HFFc6 (cell line): ENCODE measurements at places on chromosomes 13 and 19. TPM values are rescaled to one million over a fixed set of nuclear protein-coding genes. Genes with fewer than 3 reads are reported as not detected.

DNA sequence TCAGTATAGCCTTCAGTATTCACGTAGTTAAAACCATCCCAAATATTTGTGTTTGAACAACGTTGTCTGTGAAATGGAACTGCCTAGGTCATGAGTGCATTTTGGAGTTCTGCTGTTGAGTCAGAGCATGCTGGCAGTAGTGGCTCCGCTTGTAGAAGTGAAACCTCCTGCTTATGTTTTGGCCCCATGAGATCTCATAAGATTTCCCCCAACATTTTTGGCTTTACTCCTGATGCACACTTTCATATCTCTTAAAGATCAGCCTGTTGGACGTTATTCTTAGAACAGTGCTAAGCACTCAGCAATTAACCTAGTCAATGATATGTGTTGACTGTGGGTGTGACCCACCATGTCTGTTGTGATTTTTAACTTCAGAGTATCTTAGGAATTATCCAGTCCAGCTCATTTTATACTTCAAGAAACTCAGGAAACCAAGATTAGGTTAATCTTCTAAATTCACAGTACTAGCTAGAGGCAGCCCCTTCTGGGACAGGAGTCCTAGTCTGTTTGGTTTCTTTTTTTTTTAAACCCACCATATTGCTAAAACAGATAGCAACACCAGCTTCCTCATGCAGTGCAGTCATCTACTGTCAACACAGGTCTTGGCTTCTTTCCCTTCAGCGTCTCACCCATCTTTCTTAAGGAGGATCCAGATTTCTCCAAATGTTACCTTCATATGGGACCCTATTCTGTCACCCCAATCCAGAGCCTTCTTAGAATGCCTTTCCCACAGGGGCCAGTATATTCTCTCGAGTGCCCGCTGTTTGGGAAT lies 26.2 kb downstream of the RAP2A start:
- no peak for DNase-seq

- no peak for DNase-seq
Measured at GRCh38 chr13:79937771-79938216, 403.1 kb downstream of the SPRY2 start.

- DNase-seq = no peak
Measured at GRCh38 chr13:104641309-104641708, 1575.1 kb upstream of the SLC10A2 start.

Gene ZFP28
- total RNA-seq = 3.7 to 5.8 TPM (median 3.9 TPM) in 3 replicates

Gene FAM124A
- not detected in 3 replicates for total RNA-seq

Gene FLT1
- total RNA-seq = 91.0 to 125 TPM (median 113 TPM) in 3 replicates

Gene FAM174C
- total RNA-seq = 60.6 and 75.3 TPM in 2 replicates

DNA sequence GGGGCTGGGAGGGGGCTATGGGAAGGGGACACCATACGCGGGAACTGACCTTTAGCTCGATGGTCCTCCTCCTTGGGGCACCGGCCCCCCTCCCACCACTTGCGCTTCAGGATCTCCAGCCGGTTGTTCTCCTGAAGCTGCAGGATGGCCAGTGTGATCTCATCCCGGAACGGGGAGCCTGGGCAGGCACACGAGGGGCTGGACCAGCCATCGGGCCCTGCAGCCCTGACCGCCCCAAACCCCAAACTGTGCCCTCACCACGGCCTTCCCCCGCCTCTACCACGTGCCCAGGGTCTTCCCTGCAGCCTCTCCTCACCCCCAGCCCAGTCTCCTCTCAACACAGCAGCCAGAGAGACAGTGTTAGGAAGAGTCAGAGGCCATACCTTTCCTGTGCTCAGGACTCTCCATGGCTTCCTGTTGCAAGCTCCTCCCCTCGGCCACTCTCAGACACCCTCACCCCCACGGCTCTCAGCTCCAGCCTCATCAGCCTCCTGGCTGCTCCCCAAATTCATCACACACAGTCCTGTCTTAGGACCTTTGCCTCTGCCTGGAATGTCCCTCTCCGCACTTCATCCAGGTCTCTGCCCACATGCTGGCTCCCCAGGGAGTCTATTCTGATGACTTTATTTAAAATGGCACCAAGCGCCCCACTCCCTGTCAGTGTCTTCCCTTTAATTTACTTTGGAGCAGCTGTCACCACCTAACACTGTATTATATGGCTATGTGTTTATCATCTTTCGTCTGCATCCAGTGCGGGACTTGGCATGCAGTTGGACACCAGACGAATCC lies 9.7 kb upstream of the ATP1A3 start:
- DNase-seq = no peak

GRCh38 chr19:6518145-6518911 lies 12.5 kb upstream of the TNFSF9 start:
- DNase-seq = no peak

- no peak for DNase-seq
Measured at GRCh38 chr19:14472202-14472938, 2.8 kb downstream of the PTGER1 start.

DNA sequence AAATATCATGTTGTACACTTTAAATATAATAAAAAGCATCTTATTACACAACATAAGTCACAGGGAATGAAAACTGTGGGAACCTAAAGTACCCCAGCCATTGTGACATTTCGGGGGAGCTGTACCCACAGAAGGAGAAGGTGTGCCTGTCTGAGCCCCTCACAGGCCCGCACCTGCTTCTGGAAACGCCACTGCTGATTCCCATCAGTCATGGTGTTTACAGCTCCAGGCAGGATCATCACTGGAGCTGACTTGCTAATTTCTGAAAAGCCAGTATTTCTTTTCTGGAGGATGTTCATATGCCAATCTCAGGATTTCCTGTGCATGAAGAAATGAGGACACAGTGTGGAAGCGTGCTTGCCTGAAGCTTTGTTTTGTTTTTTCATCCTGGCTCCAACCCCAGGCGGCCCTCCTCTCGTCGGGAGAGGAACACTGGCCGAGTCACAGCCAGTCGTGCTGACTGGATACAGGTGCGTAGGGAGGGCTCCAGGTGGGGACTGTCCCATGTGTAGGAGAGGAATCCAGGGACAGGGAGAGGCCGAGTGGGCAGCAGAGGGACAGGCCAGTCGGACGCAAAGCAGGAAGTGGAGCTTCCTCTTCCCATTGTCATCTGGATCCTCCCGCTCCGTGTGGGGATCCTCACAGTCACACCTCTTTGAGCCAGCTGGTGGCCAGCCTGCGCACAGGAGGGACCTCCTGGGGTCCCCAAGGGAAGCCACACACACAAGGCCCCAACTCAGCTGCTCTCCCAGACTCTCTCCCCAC lies 4.2 kb upstream of the ATP12A start:
- DNase-seq = no peak

DNA sequence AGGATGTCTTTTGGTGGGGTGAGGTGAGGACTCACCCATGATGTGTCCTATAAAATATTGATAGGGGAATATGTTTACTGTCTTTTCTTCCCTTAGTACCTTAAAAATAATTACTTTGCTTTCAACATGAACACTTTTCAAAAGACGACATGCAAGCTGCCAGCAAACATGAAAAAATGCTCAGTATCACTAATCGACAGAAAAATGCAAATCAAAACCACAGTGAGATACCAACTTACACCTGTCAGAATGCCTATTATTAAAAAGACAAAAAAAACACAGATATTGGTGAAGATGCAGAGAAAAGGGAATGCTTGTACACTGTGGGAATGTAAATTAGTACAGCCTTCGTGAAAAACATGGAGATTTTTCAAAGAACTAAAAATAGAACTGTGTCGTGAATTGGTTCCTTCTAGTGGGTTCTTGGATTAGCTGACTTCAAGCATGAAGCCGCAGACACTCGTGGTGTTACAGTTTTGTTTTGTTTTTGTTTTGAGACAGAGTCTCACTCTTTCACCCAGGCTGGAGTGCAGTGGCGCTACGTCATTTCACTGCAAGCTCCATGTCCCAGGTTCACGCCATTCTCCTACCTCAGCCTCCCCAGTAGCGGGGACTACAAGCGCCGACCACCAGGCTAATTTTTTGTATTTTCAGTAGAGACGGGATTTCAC lies 160.9 kb downstream of the FGF9 start:
- DNase-seq = no peak

- no peak for DNase-seq
Measured at GRCh38 chr13:98878486-98879126, 99.3 kb downstream of the DOCK9 start.

GRCh38 chr13:78596736-78597601 lies 6.4 kb downstream of the POU4F1 start:
- DNase-seq = no peak

DNA sequence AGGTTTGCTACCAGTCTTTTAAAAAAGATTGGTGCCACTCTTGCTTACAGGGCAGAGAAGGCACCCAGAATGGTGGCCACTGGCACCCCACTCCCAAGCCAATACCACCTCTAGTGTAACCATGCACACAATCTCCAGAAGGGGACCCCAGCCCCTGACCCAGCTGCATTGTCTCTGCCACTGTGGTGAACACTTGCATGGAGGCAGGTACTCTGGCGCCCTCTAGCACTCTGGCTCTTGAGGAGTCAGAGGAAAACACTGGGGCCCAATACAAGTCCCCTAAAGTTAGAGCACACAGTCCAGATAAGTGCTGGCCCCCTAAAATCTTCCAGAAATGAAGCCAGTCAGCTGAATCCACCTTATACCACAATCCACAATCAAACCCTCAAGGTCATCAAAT lies 6.0 kb downstream of the ERVV-1 start:
- no peak for DNase-seq

- no peak for DNase-seq
Measured at GRCh38 chr13:66803013-66803807, 426.9 kb downstream of the PCDH9 start.

Gene JUNB
- 52.1 to 92.0 TPM (median 87.3 TPM) in 3 replicates for total RNA-seq

GRCh38 chr13:44362394-44363040 lies 11.1 kb upstream of the SERP2 start:
- no peak for DNase-seq

GRCh38 chr19:3275583-3276340 lies 51.3 kb downstream of the CELF5 start:
- peak; percentile 55 for DNase-seq

Gene FPR3
- total RNA-seq = not detected in 2 replicates

Gene RAB3A
- total RNA-seq = 6.8 to 9.0 TPM (median 7.1 TPM) in 3 replicates

GRCh38 chr13:111033172-111034130 lies 81.7 kb upstream of the ARHGEF7 start:
- DNase-seq = no peak

Gene SLC46A3
- 2.2 to 3.4 TPM (median 2.9 TPM) in 3 replicates for total RNA-seq

DNA sequence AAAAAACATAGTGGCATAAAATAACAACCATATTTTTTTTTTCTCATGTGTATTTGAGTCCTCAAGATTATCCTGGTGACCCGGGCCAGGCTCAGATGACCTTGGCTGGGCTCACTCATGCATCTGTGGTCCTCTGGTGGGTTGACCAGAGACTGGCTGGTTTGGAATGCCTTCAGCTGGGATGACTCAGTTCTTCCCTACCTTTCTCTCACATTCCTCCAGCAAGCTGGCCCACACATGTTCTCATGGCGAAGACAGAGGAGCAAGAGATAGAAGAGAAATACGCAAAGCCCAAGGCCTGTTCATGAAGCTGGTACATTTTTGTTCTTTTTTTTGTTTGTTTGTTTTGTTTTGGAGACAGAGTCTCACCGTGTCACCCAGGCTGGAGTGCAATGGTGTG lies 14.3 kb upstream of the ZNF541 start:
- no peak for DNase-seq

GRCh38 chr13:99465454-99465853 lies 35.8 kb upstream of the TM9SF2 start:
- DNase-seq = no peak

- DNase-seq = no peak
Measured at GRCh38 chr19:311813-312261, 20.6 kb upstream of the PLPP2 start.

Gene TEX30
- 9.0 to 19.1 TPM (median 16.0 TPM) in 3 replicates for total RNA-seq

Gene CLDND2
- 1.2 to 2.3 TPM (median 1.7 TPM) in 3 replicates for total RNA-seq
